ENCODE measurements at places on chromosomes 5 and 9.

DNA sequence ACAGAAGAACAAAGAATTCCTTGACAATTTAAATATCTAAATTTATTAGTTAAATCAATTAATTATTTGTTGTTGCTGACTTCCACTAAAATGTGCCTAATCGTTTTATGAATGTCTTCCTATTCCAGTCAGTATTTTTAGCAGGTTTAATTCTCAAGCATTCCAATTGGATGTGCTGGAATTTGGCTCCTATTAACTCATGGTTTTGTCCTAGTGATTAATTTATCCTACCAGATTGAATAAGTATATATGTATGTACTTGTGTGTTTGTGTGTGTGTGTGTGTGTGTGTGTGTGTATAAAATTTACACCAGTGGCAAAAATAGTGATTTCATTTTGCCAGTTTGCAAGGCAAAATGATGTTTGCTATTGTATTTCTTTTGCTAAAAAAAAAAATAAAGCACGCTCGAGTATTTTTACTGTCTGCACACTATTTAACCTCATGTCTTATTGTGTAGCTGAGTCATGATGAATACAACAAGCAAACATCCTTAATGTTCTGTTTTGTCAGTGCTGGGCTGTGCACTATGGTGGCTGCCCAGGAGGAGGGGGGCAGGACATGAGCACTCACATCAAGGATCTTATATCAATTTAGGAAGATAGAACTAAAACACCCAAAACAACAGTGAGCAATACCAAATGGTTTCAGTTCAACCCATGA, 375.5 kb downstream of the PDE4D start:
- no peak for DNase-seq

- no peak for DNase-seq
Measured at GRCh38 chr5:147913786-147914185, 7.4 kb upstream of the C5orf46 start.

DNA sequence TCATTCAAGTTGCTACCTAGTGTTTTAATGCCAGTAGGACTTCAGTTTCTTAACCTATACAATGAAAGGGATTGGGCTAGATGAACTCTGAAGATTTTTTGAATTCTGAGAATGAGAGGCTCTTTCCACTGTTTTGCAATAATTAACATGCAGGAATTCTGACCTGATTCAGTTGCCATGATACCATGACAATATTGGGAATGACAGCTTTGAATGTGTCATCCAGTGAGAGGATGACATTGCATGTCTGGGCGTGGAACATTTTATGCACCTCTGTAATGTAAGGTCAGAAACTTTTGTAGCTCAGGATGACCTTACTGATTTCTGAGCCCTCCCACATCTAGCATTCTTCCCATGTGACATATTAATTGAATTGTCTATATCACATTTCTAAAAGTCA, 30.6 kb upstream of the SPINK5 start:
- no peak for DNase-seq

GRCh38 chr9:27676827-27677226, 103.5 kb upstream of the C9orf72 start:
- DNase-seq: no peak

DNA sequence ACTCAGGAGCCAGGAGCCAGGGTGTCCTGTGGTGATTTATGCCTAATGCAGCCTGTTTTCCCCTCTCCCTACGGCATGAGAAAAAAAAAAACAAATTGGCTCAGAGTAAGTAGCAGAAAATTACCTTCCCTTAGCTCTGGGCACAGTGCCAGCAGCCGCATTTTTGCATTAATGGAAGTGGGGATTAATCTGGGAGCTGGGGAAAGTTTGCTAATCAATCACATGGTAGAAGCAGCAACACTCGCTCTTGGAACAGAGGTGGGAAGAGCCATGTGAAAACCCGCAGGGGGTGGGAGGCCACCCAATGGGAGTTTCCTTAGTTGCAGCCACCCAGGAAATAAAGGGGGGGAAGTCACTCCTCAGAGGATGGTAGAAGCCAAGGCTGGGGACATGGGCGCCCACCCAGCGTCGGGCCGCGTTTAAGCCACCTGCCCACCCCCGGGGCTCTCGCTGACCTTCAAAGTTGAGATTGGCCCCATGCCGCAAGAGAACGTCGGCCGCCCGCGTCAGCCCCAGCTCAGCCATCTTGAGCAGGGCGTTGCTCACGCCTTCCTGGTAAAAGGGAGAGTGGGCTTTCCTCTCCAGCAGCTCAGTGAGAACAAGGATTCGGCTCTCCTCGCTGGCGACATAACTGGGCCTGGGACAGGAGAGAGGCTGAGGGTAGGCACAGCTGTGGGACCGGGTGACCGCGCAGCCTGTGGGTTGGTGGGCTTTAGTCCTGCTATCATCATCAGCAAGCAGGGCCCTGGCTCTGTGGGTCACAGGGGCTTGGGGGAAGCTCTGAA, 1.7 kb downstream of the ASB6 start:
- DNase-seq: no peak

- no peak for DNase-seq
Measured at GRCh38 chr9:121598167-121598964, 53.1 kb upstream of the DAB2IP start.

GRCh38 chr5:168014433-168015123, 276.9 kb upstream of the WWC1 start:
- DNase-seq: no peak

DNA sequence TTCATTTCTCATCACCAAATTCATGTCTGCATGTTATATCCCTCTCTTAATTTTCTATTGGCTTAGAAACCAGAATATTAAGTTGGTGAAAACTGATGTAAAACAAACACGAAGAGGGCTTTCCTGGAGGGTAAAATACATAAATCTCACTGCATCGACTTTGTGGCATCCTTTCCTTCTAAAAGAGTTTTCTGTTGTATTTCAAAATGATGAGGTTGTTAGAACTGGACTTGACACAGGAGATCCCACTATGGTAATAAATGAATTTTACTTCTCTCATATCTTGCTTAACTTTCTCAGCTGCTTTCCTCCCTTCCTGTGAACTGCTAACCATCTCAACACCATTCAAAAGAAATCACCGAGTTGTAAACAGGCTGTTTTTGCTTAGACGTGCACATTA, 162.0 kb upstream of the TRPC7 start:
- DNase-seq: no peak

DNA sequence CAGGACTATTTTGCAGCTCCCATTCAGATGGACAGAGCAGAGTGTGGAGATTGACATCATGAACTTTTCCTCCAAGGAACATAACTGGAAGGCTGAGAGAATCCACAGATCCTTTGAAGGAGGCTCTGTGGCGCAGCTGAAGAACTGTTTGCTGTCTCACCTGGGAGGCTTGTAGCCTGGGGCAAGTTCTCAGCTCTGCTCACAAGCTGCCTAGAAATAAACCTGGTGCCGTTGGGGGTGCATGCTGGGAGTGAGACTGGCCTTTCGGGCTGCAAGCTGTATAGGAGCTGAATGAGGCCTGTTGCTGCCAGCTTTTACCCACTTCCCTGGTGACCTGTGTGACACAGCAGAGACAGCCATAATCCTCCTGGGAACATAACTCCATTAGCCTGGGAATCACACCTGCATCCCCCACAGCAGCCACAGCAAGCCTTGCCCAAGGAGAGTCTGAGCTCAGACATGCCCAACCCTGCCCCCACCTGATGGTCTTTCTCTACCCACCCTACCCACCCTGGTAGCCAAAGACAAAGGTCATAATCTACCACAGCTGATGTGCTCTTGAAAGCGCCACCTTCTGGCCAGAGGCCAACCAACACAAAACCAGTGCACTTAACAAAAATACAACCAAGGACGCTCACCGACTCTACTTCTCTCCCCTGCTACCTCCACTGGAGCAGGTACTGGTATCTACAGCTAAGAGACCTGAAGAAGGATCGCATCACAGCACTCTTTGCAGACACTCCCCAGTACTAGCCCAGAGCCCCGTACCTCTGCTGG, 205.1 kb upstream of the MRPS30 start:
- no peak for DNase-seq

DNA sequence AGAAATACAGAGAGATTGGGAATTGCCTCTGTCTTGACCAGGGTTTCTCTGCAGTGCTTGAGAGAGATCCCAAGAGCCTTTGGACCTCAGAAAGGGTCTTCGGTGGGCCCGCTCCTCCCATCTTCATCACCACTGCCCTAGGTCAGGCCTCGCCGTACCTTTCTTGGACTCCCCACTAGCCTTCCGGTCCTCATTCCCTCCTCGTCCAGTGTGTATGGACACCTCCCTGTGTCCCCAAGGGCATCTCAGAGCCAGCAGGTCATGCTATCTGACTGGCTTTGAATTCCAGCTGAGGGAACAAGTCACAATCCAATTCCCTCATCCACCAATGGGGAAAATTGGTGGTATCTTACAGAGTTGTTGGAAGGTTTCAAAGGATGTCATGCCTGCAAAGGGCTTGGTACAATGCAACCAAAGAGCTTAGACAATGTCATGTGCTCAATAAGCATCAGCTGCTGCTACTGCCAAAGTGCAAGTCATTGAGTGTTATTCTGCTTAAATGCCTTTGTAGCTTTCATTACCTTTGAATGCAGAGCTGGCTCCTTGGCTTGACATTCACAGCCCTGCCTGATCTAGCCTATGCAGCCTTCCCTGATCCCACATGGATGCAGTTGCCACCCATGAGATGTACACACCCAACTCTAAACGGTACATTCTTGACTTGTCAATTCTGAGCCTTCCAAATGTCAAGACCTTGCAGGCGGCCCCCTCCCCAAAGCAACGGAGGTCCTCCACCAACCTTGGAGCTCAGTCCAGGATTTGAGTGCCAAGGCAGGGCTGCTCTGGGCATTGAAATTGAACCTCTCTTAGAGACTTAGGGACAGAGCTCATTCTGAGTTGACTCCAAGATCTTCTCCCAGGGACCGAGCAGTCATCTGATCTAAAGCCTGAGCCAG, 58.0 kb downstream of the HRH2 start:
- DNase-seq: peak; percentile 19

GRCh38 chr9:37309136-37309535, 113.4 kb upstream of the GRHPR start:
- peak; percentile 12 for DNase-seq

GRCh38 chr9:88742483-88742882, 207.5 kb downstream of the NXNL2 start:
- DNase-seq: no peak

- no peak for DNase-seq
Measured at GRCh38 chr9:92122800-92123199, 7.6 kb upstream of the SPTLC1 start.

GRCh38 chr5:1438871-1439270, 6.4 kb downstream of the SLC6A3 start:
- DNase-seq: no peak

GRCh38 chr5:151270599-151270998, 17.6 kb downstream of the GM2A start:
- DNase-seq: no peak

- no peak for DNase-seq
Measured at GRCh38 chr5:109223531-109223930, 186.2 kb downstream of the PJA2 start.

- DNase-seq: no peak
Measured at GRCh38 chr9:112193572-112194288, 18.6 kb upstream of the SUSD1 start.

GRCh38 chr5:107858324-107858723, 187.6 kb upstream of the EFNA5 start:
- DNase-seq: no peak

DNA sequence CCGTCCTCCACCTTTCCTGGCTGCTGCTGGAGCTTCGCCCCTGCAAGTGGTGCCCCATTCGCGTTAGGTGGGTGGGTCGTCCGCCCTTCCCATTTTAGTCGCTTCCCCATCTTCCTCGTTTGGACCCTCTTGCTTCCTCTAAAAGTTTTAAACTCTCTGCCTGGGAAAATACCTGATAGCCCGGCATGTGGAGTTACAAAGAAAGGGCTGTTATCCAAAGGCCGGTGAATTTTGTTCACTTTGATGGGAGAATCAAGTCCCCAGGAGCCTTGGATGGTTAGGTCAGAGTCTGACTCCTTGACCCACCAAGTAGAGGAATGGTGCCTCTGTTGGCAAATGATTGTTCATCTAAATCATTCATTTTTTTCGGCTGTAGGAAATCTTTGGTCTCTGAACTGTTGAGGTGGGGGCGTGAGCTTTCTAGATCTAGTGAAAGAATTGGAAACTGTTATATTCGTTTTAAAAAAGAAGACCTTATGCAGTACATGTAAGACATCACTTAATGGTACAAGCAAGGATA, 29.5 kb upstream of the APC start:
- no peak for DNase-seq

GRCh38 chr5:16654647-16655334, 38.0 kb upstream of the RETREG1 start:
- DNase-seq: no peak

GRCh38 chr9:78167356-78167755, 68.5 kb upstream of the CEP78 start:
- DNase-seq: no peak

- no peak for DNase-seq
Measured at GRCh38 chr5:180045889-180046499, 25.6 kb downstream of the RNF130 start.

DNA sequence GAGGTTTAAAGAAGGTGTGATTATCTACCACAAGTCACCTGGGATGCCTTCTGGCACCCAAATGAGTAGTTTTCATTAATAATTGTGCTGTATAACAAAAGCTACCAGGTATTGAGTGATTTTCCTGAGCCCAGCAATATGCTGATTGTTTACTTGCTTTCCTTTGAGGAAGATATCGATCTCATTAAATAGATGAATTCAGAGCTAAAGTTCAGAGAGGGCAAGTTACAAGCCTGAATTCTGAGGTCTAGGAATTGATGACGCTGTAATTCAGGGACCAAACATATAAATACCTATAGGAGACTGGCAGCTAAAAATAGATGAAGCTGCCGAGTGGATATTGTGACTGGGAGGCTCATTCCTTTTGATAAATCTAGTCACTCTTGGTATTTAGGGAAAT, 1.1 kb downstream of the ERCC6L2 start:
- no peak for DNase-seq

- DNase-seq: no peak
Measured at GRCh38 chr5:30183795-30184194, 1009.7 kb upstream of the CDH6 start.

GRCh38 chr5:102932781-102933180, 177.7 kb downstream of the PAM start:
- DNase-seq: no peak

GRCh38 chr5:78126536-78126935, 168.0 kb downstream of the AP3B1 start:
- DNase-seq: no peak

DNA sequence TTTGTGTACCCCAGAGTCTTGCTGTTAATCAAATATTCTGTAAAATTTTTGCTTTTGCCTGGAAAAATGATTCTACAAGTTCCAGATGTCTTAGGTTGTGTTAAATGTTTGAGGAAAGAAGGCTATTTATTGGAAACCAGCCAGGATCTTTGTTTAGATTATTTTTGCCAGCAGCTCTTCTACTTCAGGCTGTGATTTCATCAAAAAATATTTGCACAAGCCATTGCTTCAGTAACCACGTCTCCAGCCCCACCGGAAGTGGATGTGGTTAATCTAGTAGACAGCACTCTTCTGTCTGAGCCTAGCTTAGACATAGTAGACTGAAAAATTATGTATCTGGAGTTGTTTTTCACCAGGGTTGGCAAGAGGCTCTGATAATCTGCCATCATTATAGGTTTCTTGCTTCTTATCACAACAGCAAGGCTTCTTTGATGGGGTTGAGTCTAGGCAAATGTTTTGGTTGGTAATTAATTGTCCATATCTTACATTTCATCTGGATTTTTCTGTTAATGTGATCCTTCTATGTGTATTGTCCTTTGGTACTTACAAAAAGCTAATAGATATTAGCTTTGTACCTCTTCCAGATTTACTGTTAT, 17.1 kb downstream of the KCTD16 start:
- peak; percentile 70 for DNase-seq
